ENCODE measurements at places on chromosomes 6 and 20.
A peak's percentile ranks its signal among the peaks of the same experiment; 100 is the strongest.

GRCh38 chr20:33399924-33400323 is 1.4 kb downstream of the CDK5RAP1 start:
- DNase-seq, result no peak

DNA sequence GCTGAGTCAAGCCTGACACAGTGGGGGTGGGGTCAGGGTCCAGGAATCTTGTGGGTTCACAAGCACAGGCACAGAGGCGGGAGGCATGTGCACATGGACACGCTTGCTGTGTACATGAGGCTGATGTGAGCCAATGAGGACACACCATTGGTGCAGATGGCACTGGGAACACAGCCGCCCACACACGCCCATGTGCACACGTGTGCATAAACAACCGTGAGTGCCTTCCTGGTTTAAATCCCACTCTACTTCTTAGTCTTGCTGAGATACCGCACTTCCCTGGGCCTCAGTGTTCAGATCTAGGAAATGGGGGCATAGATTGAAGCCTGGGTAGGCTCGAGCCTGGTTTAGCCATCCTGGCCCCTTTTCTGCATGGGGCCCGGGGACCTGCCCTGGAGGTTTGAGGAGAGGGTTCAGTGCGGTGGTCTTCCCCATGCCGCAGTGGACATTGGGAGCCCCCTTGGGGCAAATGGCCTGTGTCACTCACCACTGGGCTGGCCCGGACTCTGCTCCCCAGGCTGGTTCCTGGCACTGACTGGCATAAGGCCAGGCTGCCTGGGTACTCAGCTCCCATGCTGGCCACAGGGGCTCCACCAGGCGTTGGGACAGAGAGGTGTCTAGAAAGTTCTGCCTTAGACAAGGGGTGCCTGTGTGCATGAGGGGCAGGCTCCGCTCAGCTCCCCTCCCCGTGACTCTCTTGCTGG is 60.2 kb downstream of the CEBPB start:
- no peak for DNase-seq

- no peak for DNase-seq
Observed at GRCh38 chr6:159044899-159045727, at the start of gene TAGAP. Gene TAGAP (minus strand): TSS chr6:159044991. CDS start chr6:159044146, 845 bp downstream.

GRCh38 chr6:66065313-66065712 is 358.3 kb upstream of the EYS start:
- DNase-seq, result no peak

- DNase-seq, result no peak
Observed at GRCh38 chr6:121330516-121330915, 3.8 kb downstream of the TBC1D32 start.

GRCh38 chr6:154292066-154292465 is 64.5 kb downstream of the IPCEF1 start:
- no peak for DNase-seq

- DNase-seq, result no peak
Observed at GRCh38 chr20:59062081-59062480, 19.5 kb upstream of the PRELID3B start.

DNA sequence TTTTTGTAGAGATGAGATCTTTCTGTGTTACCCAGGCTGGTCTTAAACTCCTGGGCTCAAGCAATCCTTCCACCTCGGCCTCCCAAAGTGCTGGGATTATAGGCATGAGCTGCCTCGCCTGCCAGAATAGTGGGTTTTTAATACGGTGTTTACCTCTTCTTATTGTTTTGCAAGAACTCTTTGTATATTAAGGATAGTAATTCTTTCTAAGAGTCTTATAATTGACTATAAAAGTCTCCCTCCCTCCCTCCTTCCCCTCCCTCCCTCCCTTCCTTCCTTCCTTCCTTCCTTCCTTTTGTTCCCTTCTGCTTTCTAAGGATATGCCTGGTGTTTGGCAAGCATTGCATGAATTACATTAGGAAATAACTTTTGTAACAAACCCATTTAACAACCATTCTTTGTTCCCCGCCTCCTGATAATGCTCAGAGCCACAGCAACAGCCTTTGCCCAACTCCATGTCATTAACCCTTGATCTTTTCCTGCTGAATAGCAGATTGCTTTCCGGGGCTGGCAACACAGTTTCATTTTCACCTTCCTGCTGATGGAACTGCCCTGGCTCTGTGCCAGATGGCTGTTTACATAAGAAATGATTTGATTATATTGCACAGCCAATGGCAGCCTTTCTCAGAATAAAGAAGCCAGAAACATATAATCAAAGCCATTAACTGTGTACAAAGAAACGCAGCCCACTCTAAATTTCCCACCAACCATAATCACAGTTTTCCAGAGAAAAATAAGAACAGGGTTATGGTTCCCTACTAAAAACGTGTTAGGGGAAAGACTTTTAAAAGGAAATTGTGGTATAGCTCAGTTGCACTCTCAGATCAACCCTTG is 143.7 kb upstream of the PTPN1 start:
- peak; percentile 84 for DNase-seq

GRCh38 chr20:24766143-24766527 is 182.9 kb upstream of the CST7 start:
- no peak for DNase-seq

- no peak for DNase-seq
Observed at GRCh38 chr6:47634210-47635047, 64.0 kb upstream of the ADGRF4 start.

DNA sequence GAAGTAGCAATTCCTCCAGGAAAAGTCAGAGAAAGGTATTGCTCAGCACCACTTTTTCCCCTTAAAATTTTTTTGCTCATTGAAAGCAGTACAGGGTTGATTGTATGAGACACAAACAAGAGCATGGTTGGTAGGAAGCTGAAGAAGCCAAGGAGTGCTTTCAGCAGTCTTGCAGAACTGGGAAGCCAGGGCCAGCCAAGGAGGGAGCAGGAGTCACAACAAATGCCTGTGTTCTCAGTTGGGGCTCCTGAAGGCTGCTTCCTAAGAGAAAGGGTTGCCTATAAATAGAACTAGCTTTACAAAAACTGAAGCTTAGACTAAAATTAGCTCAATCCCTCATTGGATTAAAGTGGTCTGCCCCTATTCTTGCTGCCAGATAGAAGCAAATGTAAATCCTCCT is 3.3 kb upstream of the THEMIS start:
- DNase-seq, result no peak

GRCh38 chr20:47543006-47543431 is 41.3 kb downstream of the NCOA3 start:
- no peak for DNase-seq

DNA sequence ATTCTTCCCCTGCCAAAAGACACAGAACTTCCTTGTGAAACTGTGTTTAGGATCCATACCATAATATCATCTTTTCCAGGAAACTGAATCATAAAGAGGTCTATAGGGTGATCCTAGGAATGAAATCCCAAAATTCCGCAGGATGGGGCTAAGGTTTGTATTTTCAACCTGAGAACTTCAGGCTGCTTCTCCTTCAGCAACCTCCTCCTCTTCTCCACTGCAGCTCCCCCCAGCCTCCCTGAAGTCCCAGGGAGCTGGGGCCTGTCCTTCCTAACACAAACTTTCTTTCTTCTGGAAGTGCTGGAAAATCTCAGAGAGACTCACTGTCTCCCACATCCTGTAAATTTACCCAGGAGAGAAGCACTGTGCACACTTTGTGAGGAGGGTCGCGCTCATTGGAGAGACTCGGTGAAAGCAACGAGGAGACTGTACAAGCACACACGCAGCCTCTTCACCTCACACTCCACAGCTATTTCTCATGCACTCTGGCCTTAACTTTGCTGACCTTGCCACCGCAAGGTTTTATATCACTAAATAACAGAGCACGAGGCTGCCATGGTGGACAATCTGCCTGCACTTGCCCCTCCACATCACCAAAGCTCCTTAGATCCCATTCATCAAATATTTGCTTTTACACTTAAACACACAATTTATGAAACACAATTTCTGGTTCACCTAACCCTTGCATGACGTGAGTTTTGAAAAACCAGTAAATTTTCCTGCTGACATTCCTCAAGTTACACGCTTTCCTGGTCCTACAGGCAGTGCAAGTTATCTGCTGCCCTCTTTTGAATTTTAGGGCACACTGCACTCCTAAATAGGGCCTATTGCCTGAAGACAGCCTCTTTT is 14.3 kb downstream of the ID4 start:
- DNase-seq, result peak; percentile 23

- no peak for DNase-seq
Observed at GRCh38 chr6:4809999-4810918, 34.1 kb downstream of the CDYL start.

DNA sequence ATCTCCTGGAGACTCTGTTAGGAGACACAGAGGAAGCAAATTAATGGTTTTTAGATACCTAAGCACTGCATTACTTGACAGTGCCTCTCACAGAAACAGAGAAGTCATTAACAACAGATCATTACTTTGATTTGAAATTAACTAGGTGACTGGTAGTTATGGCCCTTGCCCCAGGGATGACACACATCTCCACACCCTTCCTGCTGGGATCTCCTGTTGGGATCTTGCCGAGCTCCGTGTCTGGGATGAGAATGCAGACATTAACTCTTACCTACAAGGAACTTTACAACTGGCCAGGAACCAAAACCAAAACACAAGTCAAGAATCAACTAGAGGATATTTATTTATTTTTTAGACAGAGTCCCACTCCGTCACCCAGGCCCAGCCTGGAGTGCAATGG is 2.2 kb upstream of the PRELID3B start:
- DNase-seq, result no peak

GRCh38 chr20:38346741-38347140 is 459 bp downstream of the LBP start:
- DNase-seq, result no peak

GRCh38 chr20:36060676-36061075 is 92.3 kb downstream of the CNBD2 start:
- DNase-seq, result no peak

GRCh38 chr6:113644861-113645575 is 212.1 kb upstream of the MARCKS start:
- no peak for DNase-seq
